ENCODE measurements at places on chromosomes 16 and 17. TPM values are rescaled to one million over a fixed set of nuclear protein-coding genes. Genes with fewer than 3 reads are reported as not detected.

The ICAM2 gene
- not detected for total RNA-seq

The ARL17A gene
- total RNA-seq = 4.3 TPM

The ITGAL gene
- 0.10 TPM for total RNA-seq

The TVP23B gene
- total RNA-seq = 81.1 TPM

The WSCD1 gene
- total RNA-seq = 3.9 TPM

The SBK1 gene
- 0.44 TPM for total RNA-seq

The KRT23 gene
- not detected for total RNA-seq

The CRAMP1 gene
- total RNA-seq = 12.1 TPM

The TBKBP1 gene
- total RNA-seq = 6.2 TPM

The USP31 gene
- total RNA-seq = 11.4 TPM

The ARL6IP1 gene
- 177 TPM for total RNA-seq

The PPL gene
- 1.9 TPM for total RNA-seq

The APOBR gene
- 0.06 TPM for total RNA-seq

The HOXB1 gene
- total RNA-seq = not detected

The CYGB gene
- total RNA-seq = 1.4 TPM

The MYL4 gene
- total RNA-seq = 0.17 TPM

The TBC1D3E gene
- not detected for total RNA-seq

The FBXW10 gene
- total RNA-seq = 1.1 TPM

The MGRN1 gene
- total RNA-seq = 44.1 TPM

The ADGRG1 gene
- total RNA-seq = 183 TPM

The SPATA22 gene
- total RNA-seq = not detected

The CD7 gene
- total RNA-seq = 0.36 TPM

The KRTAP4-1 gene
- 0.25 TPM for total RNA-seq

The ITGB4 gene
- 55.6 TPM for total RNA-seq

The ASPHD1 gene
- 30.1 TPM for total RNA-seq

The PRRT2 gene
- total RNA-seq = 0.66 TPM

The KCNH4 gene
- total RNA-seq = 0.42 TPM

The SRSF1 gene
- 213 TPM for total RNA-seq
